ENCODE measurements at places on chromosomes 7 and 10. TPM values are rescaled to one million over a fixed set of nuclear protein-coding genes. Genes with fewer than 3 reads are reported as not detected.

NRP1 gene
- 0.72 TPM for total RNA-seq

ZP3 gene
- 11.8 TPM for total RNA-seq

GRID1 gene
- total RNA-seq = not detected

HMX2 gene
- total RNA-seq = 1.1 TPM

PCDH15 gene
- not detected for total RNA-seq

NXPH1 gene
- total RNA-seq = not detected

CUBN gene
- 0.65 TPM for total RNA-seq

- no peak for DNase-seq
Observed at GRCh38 chr7:21967598-21968003, 21.9 kb upstream of the CDCA7L start.

DNA sequence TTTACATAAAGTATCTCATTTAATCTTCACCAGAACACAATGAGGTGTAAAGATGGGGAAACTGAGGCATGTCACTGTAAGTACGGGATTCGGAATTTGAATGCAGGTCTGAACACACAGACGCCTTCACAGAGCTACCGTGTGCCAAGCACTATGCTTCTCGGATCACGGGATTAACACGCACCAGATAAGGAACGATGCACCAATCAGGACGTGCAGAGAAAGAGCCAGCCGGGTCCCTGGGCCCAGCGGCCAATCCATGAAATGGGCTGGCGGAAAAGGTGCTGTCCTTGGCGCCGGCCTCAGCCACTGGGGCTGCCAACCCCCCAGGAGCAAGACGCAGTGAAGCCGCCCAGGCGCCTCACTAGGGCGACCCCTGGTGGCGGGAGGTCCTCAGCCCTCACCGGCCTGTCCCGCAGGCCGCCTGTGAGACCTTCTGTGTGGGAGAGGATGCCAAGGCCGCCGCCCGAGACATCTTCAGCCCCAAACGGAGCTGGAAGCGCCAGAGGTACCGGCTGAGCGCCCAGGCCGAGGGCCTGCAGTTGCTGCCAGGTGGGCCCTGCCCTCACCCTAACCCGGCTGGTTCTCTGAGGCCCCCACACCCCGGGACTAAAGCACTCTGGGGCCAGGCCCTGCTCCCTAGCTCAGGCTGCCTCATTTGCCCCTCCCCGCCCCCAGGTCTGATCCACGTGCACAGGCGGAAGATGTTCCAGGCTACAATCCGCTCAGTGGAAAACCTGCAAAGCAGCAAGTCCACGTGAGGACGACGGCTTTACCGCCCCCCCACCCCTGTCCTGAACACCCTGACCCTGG, 15.6 kb downstream of the ATG9B start:
- peak; percentile 88 for DNase-seq

GRCh38 chr7:36530456-36530855, 140.8 kb downstream of the ANLN start:
- no peak for DNase-seq

DNA sequence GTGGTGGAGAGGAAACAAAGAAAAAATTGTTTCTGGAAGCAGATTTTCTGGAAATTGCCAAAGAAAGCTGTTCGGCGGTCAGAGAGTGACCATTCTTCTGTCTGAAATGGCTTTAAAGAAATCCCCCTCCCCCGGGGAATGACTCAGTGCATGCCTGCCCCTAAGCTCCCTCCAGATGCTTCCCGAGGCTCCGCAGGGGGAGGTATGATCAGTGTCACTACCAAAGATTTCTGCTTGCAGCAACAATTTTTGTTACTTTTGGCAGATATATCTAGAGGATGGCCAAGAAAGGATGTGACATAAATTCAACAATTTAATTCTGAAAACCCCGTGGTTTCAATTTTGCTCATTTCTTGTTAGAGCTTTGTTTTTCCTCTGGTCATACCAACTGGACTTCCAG, 163.9 kb downstream of the JCAD start:
- no peak for DNase-seq

DNA sequence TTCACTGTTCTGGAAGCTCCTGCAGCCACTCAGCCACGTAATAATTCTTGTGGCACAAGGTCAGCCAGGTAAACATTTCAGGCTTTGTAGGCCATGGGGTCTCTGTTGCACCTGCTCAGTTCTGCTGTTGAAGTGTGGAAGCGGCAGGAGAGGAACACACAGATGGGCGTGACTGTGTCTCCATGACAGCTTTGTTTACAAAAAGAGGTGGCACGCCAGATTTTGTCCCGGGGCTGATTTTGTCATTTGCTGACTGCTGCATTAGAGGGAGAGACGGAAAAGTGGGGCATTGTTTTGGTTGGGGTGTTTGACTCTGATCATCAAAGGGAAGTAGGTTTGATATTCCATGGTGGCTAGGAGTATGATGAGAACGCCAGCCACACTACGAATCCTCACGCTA, 103.1 kb downstream of the PRKAG2 start:
- DNase-seq = no peak

GRCh38 chr7:126856691-126857291, 395.9 kb downstream of the GRM8 start:
- DNase-seq = no peak

DNA sequence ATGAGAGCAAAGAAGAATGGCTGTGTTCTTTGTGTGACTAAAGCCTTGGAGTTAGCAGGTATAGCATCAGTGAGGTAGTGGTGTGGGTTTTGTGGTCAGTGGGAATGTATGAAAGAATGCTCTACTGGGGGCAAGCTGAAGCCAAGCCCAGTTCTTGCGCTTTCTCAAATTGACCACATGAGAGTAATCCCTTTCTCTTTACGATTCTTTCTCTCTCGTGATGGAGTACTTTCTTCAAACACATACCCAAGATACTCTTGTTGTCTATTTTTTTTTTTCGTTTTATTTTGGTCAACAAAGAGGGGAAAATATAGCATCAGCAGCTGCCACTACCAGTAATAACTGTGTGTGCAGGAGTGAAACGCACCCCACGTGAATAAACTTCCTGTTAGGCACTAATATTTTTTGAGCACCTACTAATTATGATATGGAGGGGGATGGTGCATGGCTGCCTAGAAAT, 8.4 kb upstream of the PANK1 start:
- no peak for DNase-seq

DNA sequence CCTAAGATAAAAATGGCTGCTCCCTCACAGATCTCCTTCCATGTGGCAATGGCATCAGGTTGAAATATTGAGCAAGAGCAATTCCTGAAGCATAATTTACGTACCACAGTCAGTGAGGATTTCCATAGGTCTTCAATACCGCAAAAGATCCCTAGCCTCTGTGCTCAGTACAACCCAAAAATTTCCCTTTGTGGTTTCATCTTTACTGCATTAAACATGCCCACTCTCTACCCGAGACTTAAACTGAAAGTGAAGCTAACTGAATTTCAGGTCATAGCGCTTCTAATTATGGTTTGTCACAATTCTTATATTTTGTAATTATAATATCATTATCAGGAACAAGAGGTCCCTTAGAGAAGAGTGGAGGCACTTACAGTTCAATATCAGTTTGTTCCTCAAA, 1071.1 kb downstream of the XPNPEP1 start:
- DNase-seq = no peak

- no peak for DNase-seq
Observed at GRCh38 chr7:153934048-153934447, 118.2 kb upstream of the DPP6 start.

GRCh38 chr10:123704812-123705211, 38.7 kb downstream of the GPR26 start:
- no peak for DNase-seq

DNA sequence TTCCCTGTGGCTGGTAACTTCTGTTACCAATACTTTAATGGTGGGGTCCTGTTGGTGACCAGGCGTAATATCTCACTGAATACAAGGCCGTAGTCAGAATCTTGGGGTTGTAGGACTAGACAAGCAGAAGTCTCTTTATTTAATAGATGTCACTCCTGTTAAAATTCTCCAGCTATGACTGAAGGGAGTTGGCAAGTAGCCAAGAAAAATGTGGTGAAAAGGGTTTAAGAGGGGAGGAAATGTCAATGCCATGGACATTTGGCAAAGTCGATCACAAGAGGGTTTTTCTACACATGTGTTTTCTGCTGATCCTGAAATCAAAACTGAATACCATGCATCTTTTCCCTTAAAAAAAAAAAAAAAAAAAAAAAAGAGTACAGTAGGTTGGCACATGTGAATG, 533.5 kb downstream of the AUTS2 start:
- DNase-seq = no peak

DNA sequence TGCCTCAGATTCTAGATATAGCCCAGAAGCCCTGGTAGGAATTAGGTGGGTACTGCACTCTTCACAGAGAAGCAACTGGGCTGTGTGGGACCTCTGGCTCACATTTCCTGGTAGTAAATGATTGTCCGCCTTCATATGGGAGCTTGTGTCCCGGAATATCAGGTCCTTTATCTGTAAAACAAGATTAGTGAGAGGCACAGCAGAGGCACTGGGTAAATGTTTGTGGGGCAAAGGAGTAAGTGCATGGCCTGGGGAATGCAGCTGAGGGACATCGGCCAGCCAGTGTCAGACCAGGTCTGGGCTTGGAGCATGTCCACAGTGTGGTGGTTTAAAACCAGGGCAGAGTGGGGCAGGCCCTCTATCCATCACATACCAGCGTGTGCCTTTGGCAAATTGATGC, 323.3 kb upstream of the ZMIZ1 start:
- DNase-seq = no peak

DNA sequence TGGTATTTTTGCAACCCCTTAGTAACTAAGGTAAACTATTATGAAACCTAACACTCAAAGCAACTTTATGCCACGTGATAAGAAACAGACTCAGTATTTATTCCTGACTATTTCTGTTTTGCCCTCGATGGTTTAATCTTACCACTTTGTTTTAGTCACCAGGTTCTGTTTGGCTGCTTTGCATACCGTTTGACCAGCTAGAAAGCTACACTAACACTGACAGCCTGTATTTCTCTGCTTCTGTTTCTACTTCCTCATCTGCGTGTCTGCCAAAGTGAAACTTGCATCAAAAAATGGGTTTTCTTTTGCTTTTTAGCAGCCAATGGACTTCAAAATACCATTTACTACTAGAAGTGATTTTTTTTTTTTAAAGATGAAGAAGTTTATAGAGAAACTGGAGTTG, 802.5 kb downstream of the GRM8 start:
- no peak for DNase-seq

- DNase-seq = no peak
Observed at GRCh38 chr10:131587976-131588680, 276.6 kb upstream of the TCERG1L start.

- DNase-seq = no peak
Observed at GRCh38 chr10:26950934-26951333, 90.2 kb upstream of the ABI1 start.

GRCh38 chr7:111043561-111043960, 47.4 kb upstream of the LRRN3 start:
- DNase-seq = no peak

DNA sequence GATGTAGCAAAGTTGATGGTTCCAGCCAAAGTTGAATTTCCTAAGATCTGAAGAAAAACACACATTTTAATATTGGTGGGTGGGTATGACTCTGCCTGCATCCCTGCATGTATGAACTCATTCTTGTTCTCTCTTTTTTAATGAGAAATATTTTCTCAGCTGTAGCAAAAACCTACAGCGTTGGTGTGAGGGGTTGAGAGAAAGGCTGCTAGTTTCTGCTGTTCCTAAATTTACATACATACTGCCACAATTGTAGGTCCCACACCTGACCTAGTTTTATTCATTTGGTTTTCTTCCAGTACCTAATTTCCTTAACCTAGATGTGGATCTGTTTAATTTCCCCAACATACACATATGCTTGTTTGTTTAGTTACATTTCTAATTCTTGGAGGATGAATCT, 4.6 kb downstream of the AGFG2 start:
- DNase-seq = no peak

Measured in activated T-cell treated with anti-CD3 and anti-CD28 coated beads, Interleukin-2, amount 50 U/mL, for 72 hours (primary cell).